ENCODE measurements at places on chromosomes 7 and 10.
A peak's percentile ranks its signal among the peaks of the same experiment; 100 is the strongest.

DNA sequence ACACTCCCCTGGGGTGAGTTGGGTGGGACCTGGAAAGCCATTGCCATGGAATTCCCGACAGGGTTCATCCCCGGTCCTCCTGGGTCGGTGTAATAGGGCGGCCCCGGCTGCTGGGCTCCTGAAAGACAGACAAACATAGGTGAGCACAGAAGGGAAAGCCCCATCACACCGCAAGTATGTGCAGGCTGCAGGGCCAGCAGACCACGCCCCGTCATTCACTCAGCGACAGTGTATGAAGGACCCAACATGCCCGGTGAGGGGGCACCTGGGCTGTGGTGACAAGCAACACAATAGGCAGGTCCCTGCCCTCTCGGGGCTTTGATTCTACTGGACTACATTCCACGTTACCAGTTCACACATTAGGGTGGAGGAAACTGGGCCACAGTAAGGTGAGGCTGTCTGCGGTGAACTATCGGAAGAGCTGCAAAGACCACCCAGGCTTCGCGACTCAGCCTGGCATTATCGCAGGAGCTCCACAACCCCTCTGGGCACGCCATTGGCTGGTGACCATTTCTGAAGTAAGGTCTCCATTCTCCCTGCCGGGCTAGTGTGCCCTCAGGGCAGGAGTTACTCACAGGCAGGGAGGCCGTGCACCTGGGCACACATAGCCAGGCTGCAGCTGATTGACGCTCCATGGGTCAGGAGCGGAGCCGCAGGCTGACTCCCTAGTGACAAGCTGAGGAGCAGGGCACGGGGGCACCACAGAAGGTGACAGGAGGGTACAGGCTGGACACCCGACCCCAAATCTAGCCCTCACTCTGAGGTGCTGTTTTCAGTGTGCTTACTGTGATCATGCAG lies 99.2 kb downstream of the VOPP1 start:
- no peak for DNase-seq

DNA sequence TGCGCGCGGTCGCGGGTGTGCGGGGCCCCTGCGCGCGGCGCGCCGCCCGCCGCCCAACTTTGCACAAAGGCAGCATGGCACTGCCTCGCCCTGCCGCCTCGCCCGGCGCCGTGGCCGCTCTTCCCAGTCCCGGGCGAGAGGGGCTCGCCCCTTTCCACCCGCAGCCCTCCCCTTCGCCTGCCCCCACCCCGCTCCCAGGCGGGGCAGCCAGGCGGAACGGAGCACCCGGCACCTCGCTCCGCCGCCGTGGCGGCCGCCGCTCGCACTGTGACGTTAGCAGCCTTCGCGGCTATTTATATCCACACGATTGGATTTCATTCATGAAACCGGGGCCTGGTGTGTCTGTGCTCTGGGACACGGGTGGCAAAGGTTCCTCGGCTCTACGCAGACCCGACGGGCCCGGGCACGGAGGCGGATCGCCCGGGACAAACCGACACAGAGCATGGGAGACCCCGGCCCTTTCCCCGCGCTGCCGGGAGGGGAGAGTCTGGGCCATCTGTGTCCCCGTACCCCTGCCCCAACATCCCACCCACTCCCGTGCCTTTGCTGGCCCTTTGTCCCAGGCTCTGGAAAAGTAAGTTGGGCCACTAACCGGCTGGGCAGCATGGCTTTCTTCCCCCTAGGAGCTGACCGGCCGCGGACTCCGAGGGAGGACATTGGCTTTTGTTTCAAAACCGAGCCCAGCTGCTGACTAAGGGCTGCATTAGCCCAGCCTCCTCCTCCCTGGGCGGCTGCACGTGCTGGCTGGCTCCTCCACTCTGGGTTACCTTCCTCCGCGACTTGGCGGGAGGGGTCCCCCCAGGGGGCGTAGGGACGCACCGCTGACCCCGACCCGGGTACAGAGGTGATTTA lies at the start of gene RHOBTB1:
Gene RHOBTB1, minus strand, starts transcription at position 128 of the 852 bp plus-strand sequence. CDS start 32,643 bp downstream, outside the sequence.
- DNase-seq: peak; percentile 81

DNA sequence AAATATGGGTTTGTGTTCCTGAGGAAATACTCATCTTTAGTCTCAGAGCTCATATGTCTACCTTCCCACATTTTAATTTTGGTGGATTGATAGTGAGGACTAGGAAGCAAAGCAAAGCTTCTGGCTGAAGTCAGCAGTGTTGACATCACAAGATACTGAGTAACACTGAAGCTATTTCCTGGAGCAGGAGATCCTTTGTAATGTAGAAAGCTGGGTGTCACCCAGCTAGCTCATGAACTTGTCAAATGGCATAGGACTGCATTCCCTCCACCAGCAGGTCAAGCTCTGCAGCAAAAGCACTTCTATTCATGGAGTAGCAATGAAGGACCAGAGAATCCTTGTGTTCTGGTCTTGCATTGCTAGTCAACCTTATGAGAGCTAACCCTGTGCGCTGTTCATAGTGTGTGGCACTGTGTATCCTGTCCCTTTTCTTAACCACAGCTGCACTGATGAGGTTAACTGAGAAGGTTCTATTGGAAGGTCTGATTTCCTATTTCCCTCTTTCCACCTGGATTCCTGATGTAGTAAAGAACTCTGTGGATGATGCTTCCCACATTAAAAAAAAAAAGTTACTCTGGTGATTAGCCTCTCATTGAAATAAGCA lies 94.8 kb upstream of the ZNF804B start:
- DNase-seq: no peak

DNA sequence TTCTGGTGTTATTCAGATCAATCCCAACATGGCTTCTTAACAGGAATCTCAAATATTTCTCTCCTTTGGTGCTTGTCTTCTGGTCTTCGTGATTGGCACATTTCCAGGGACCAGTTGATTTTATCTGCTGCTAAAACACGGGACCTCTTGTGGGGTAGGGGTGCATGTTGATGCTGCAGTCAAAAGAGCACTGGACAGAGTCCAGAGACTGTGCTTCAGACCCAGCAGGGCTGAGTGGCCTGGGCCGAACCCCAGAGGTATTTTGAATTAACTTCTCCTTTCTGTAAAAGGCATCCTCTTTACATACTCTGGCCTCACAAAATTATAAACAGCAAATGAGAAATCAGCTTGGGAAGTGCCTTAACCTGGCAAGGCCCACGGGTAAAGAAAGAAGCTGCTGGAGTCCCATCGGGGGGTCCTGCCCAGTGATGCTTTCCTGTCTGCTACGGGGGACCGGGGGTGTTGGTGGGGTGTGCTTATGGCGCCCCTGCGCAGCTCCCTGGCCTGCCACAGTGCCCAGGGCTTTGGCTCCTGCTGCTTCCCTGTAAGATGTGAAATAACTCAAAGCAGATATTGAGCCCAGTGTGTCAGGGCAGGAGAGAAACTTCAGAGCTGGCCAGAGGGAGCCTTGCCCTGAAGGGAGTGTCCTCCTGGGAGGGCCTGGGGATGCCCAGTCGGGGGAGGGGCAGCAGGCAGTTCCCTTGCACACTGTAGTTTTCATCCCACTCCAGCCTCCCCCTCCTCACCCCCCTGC lies 230.5 kb downstream of the TCF7L2 start:
- no peak for DNase-seq

GRCh38 chr7:94955807-94956206 lies 48.4 kb downstream of the PPP1R9A start:
- no peak for DNase-seq

DNA sequence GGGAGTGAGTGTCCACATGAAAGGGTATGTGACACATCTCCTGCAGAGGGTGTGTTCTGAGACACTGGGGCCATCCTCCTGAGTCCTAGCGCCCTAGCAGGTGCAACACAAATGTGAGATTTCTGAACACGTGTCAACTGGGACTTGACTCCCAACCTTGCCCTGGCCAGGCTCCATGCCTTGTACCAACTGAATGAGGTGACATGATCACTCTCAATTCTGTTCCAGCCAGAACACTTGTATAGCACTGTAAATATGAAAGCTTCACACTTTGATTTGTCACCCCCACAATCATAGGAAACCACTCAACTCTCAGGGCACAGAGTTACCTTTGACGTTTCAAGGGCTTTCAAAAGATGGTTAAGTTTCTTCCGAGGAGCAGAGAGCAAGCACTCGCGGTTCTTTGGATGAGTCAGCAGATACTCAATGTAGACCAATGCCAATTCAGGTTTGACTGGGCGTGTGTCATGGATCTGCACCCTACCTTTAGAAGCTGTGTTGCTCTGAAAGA lies 48.6 kb downstream of the NCAPG2 start:
- DNase-seq: peak; percentile 88

DNA sequence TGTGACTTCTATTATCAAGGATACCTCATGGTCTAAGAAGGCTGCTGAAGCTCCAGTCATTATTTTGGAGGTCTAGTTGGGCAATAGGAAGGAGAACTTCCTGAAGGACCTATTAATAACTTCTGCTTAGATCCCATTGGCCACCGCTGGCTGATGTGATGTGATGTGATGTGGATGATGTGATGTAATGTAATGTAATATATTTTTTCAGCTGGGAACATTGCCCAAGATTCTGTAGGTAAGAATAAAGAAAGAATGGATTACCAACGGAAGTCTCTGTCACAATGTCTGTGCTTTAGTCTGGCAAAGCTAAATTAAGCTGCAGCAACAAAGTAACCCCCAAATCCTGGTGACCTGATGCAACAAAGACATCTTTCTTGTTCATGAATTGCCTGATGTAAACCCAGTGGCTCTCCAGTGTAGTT lies 233.7 kb downstream of the PTEN start:
- no peak for DNase-seq

DNA sequence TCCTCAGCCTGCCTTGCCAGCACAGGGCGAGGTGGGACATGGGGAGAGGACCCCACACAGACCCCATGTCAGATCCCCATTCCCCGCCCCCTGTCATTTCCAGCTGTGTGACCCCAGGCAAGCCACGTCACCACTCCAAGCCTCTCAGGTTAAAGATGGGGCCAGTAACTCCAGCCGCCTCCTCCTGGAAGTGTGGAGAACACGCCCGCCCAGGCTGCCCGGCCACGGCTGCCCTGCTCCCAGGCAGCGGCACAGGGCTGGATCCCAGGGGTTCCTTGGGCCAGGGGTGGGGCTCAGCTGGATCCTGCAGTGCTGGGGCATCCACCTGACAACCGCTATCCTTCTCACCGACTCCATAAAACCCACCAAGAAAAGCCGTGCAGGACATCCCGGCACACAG lies 86.1 kb downstream of the PDGFA start:
- DNase-seq: no peak

DNA sequence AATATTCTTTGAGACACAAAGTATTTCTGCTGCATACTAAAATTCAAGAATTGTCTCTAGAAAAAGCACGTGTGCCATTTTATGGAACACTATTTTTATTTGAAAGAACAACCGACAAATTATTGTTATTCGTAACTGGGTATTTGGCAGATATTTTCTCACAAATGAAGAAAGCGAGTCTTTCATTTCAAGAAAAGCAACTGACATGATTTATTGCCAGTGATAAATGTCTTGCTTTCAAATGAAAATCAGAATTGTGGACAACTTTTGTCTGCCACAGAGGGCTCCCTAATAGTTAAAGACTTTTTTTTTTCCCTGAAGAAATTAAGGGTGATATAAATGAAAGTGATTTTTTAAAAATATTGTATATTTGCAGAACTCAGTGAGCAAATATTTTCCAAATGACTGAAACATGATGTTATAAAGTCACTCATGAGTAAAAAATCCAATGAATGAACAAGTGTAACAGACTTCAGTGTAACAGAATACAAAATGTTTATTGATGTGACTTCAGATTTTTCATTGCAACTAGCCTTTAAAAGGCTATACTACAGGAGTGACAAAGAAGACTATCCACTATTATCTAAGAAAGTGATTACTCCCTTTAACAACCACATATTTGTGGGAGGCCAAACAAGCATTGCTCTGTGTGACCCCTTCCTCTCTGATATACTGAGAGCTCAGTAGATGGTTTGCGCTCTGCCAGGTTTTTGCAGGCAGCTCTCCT lies 49.0 kb upstream of the SEMA3E start:
- DNase-seq: no peak

DNA sequence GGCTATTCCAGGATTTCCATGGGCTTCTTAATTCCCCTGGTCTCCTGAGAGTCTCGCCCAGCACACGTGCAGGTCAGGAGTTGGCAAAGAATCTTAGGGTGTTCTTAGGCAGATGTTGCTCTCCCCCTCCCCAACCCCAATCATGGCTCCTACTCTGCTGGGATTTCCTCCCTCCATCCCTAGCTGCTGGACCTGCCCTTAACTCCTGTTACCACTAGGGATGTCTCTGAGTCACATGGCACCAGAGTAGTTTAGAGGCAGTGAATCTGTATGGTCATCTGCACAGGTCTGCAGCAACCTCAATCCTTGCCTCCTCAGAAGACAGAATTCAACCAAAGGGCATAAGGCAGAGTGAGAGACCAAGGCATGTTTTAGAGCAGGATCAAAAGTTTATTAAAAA lies 51.8 kb upstream of the CHST3 start:
- DNase-seq: no peak

- no peak for DNase-seq
Measured at GRCh38 chr7:15856311-15856710, 169.8 kb upstream of the MEOX2 start.

- no peak for DNase-seq
Measured at GRCh38 chr7:15832996-15833395, 146.5 kb upstream of the MEOX2 start.

- no peak for DNase-seq
Measured at GRCh38 chr10:120719333-120719732, 131.8 kb upstream of the WDR11 start.

- no peak for DNase-seq
Measured at GRCh38 chr7:29538389-29538788, 25.2 kb upstream of the PRR15 start.

DNA sequence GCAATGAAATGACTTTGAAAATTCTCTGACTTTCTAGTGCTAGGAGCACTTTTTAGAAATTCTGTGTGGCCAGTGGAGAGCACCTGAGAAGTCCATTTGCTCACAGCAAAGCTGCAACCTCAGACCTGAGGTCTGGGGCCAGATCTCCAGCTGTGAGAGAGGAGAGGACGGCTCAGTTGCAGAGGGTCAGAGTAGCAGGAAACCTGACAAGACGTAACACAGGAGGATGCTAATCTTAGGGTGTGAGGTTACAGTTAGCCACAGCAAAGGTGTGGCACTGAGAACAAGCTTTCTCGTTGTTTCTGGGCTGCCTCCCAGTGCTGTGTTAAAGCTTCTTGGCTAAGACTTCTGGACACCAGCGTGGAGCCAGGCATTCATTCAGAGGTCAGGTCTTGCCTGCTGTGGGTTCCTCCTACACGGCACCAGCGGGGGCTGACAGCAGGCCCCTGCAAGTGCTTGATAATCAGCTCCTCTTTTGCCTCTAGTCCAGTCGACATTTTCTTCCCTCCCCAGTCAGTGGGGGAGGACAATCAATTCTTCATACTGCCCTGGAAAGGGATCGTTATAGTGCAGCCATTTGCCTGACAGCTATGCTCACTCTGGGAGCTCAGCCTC lies 435.4 kb upstream of the DPP6 start:
- DNase-seq: no peak
